ENCODE measurements at places on chromosomes 3 and 15.

DNA sequence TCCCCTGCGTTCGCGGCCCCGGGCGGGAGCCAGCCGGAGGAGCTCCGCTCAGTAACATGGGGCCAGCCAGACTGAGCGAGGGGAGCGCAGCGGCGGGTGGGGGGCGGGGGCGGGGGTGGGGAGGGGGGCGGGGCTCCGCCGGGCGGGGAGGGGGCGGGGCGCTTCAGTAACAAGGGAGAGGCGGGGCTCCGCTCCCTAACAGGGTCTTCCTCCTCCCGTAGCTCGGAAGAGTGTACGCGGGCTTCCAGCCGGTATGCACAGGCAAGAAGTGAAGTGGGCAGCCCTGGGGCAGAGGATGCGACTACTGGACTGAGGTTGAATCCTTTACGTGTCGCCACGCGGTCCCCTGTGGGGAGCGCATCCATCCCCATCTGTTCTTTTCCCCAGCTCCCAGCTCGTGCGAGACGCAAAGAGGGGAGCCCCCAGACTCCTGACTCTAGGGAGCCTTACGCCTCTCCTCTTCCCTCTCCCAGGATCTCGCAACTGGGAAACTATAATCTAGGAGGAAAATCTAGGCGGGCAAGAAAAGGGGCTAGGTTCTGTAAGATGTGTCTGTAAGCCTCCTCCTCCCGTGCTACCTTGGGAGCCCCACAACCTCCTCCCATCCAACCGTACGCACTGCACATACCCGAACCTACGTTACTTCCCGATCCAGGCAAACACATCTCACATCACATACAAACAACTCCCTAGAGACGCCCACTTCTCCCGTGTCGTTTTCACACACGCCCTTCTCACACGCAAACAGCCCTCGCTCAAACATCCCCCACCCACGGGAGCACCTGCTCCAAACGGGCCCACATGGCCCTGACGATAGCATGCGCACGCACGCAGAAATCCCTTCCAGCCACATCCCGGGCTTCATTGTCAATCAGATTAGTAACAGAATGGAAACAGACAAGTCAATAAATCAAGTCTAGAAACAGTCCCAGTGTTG, at the start of gene SHF:
Gene SHF (minus strand): TSS at position 73 of the 937 bp plus-strand sequence. CDS start 15 bp downstream, at position 58.
- DNase-seq = peak; percentile 49

GRCh38 chr3:123409443-123410148, 39.3 kb downstream of the ADCY5 start:
- DNase-seq = peak; percentile 62

- no peak for DNase-seq
These were observed 53.5 kb upstream of the PCSK6 start for GRCh38 chr15:101543026-101543390.

DNA sequence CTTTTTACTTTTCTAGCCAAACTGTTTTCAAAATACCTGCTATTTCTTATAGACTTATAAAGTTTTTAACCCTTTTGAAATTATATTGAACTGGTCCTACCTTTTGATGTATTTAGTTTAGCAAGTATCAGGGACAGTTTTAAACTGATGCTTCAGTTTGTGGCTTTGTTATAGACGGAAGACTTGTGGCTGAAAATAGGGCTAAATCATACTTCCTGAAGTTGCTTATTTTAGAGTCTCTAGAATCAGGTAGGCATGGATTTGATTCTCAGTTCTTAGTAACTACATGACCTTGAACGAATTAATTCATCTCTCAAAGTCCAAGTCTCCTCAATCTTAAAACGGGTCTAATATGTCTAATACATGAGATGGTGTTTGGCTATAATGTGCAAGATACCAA, 322.8 kb downstream of the RAP2B start:
- no peak for DNase-seq

DNA sequence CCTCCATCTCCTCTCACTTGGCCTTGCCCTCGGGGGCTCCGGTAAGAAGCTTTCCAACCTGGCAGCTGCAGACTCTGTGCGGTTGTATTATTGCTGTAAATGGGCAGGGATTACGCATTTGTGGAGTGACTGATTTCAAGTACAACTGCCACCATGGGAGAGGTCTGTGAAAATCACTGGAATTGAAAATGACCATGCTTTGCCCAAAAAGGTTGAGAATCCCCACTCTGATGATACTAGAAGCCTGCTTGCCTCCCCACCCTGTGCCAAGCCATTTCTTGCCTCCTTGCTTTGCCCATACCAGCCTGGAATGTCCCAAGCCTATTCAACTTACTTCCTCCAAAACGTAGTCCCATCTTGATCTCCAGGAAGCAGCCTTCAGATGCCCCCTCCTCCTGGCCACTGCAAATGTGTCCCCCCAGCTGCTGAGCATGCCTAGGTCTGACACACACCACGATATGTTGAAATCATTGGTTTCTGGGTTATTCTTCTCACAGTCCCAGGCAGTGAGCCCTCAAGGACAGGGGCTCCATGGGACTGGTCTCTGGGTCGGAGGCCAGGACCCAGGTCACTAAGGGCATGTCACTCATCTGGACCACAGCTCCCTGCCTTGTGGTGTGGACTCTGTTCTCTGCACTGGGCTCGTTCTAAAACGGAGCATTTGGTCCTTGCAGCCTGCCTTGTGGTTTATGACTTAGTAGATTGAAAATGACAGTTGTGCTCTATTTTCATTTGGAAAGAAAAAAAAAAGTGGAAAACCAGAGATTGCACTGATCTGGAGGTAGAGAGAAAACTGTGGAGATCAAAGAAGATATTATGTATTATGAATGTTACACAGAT, 42.9 kb downstream of the SMAD3 start:
- DNase-seq = no peak

DNA sequence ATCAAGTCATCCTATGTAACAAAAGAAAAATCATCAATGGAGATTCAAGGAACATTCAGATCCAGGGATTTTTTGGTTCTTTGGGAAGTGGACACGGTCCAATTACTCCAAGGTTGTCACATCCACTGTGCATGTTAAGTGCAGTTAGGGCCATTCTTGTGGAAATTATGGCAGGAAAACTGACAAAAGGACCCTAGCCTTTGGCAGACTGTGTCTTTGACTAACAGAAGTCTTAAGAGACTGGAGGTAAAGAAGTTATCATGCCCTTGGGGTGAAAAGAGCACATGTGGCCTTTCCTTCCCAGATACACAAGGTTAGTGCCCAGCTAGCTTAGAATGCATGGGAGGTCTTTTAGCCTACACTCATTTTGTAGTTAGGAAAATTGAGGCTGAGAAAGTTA, 74.9 kb downstream of the MB21D2 start:
- no peak for DNase-seq

DNA sequence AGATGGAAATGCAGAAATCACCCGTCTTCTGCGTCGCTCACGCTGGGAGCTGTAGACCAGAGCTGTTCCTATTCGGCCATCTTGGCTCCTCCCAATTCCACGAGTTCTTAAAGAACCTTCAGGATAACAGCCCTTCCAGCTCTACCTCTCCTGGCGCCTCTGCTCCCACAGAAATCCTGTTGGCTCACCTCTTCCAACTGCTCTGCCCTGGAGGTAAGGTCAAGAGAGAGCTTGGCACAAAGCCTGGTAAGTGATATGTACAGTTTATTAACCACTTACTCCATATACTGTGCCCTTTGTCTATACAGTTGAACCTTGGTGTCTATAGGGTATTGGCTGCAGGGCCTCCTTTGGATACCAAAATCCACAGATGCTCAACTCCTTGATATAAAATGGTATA, 17.8 kb upstream of the FGF12 start:
- no peak for DNase-seq

- no peak for DNase-seq
These were observed 33.8 kb upstream of the SUCLG2 start for GRCh38 chr3:67688231-67688630.

- no peak for DNase-seq
These were observed 8.8 kb downstream of the RASGRP1 start for GRCh38 chr15:38555686-38556334.

DNA sequence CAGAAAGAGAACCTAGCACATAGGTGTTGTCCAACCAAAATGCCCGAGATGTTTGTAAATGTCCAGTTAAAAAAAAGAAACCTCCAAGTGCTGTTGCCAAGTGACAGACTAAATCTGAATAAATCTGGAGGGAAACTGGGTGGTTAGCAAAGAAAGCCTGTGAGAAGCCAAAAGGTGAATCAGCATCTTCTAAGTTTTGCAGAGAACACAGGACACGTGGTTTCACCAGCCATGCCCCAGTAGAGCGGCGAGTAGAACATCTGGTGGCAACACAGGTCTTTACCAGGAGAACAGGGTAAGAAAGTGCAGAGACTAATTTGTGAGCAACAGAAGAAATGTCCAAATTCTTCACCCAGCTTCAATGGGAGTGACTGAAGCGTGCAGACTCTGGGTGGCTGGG, 986.0 kb downstream of the ROBO2 start:
- DNase-seq = no peak

DNA sequence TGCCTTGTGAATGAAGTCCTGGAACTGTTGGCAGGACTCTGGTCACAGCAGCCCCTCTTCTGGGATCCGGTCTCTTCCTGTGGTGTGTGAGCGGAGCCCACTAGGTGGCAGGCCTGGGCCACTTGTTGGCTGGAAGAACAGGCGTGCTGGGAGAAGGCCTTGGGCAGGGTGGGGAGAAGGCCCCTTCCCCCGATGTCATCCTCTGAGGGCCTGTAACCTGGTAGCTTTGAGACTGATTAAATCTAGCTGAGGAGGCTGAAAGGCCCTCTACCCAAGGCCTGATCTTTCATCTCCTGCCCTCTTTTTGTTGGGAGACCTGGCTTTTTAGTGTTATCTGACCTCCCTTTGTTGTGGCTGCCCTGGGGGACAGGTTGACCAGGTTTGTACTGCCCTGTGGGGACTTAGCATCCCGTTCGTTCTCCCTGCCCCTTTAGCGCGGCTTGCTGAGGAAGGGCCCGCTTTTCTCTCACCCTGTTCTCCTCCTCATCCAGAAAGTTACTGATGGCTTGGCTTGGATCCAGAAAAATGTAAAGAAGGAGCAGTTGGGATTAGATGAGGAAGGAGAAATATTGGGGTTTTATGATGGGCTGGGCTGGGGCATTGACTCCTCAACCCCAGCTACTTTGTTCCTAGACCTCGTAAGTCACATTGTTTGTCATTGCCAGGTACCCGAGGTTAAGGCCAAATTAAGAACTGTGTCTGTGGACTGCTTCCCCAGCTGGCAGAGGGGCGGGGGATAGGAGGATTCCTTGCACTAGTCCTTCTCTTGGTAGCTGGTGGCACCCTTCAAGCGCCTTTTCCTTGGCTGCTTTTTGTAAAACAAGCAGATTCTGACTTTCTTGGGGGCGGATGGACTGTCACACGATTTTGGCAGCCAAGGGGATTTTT, 48.5 kb downstream of the CHCHD6 start:
- peak; percentile 62 for DNase-seq

- no peak for DNase-seq
These were observed 53.5 kb downstream of the CEMIP start for GRCh38 chr15:80832686-80833085.

- DNase-seq = no peak
These were observed 63.3 kb downstream of the SENP2 start for GRCh38 chr3:185649414-185649813.

- peak; percentile 94 for DNase-seq
These were observed 21.1 kb upstream of the CDCP1 start for GRCh38 chr3:45167011-45167911.

GRCh38 chr3:154486949-154487348, 57.0 kb upstream of the GPR149 start:
- DNase-seq = no peak

GRCh38 chr3:194285850-194286197, 65.3 kb downstream of the CPN2 start:
- DNase-seq = no peak

DNA sequence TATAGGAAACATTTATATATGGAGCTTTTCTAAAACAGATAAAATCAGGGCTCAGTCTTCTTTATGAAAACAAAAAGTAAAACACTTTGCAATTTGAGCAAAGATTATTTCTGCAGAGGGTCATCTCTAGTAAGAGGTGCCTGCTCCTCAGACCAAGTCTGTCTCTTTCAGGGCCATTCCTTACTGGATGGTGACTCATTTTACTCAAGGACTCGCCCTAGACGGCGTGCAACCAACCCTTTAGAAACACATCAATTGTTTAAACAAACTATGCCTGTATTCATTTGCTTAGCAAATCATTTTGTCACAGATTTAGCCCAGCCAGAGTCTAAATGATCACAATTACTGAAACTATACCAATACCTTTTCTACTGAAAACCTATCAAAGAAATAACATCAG, 242.8 kb upstream of the ICE2 start:
- DNase-seq = no peak

DNA sequence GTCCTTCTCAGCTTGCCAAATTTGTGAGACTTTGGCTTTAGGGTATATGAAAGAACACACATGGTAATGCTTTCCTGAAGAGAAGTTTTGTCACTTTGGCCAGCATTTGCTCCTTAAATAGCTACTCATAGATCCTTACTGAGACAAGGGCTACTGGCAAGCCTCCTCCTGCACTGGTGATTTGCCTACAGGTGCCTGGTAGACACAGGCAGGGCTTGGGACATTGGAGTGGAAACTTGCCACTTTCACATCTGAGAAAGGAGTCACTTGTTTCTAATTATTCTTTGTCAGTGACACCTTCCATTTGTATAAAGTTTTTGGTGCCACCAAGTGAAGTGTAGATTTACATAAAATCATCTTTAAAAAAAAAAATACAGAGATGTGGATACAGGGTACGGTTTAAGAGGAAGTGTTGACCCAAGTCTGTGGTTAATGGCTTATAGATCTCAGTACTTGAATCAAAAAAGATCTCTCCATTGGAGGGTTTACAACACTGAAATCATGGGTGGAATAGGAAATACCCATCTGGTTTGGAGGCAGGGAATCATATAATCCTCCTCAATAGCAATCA, 132.8 kb upstream of the GADL1 start:
- DNase-seq = no peak

- DNase-seq = no peak
These were observed 36.3 kb downstream of the DUT start for GRCh38 chr15:48367483-48367882.

DNA sequence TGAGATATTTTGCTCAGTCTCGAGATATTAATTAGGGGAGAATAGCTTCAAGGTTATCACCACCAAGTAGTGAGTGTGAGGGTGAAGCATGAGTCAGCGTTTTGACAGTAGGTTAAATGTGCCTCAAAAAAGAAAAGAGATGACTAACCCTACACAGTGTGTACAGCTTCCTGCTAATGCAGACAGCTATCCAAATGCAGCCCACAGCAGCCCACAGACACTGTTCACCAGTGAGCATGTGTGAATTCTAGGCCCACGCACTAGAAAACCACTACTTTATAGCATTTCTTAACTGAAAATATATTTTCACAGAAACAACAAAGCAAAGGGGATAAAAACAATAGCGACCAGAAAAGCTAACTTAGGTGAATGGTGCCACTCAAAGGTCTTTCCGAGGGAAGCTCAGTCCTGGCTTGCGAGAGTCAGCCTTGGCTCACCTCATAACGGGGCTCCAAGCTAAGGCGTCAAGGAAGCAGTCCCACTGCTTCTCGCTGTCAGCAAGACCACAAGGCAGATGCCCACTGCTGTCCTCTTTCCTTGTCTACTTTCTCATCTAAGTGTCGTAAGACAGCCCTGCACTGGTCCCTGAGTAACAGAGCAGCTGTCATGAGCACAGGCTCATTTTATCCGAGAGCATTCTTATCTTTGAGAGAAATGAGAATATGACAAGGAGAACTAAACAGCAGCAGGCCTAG, 47.6 kb downstream of the TXNRD3 start:
- peak; percentile 29 for DNase-seq
